ENCODE measurements at places on chromosomes 3 and 15. TPM values are rescaled to one million over a fixed set of nuclear protein-coding genes. Genes with fewer than 3 reads are reported as not detected.
A peak's percentile ranks its signal among the peaks of the same experiment; 100 is the strongest.

GRCh38 chr3:162200836-162201235, 704.2 kb downstream of the OTOL1 start:
- no peaks in the 10 kb centered on the region for H3K27me3 ChIP-seq
- H3K4me1 ChIP-seq: no peaks in the 10 kb centered on the region
- no peak overlapping the region for H3K27ac ChIP-seq
- no peak overlapping the region for H3K4me3 ChIP-seq
- no peak for DNase-seq

Gene GPR62
- total RNA-seq: not detected

Gene PEX5L
- 0.12 TPM for total RNA-seq

- H3K4me1 ChIP-seq: peaks cover 10% of the 10 kb centered on the region
- H3K27ac ChIP-seq: no peak overlapping the region
- no peak for DNase-seq
Measured at GRCh38 chr15:52495125-52495524, 33.6 kb downstream of the MYO5A start.

Gene SLC6A6
- 53.9 TPM for total RNA-seq

Gene FMN1
- total RNA-seq: not detected

Gene FOXL2
- not detected for total RNA-seq

DNA sequence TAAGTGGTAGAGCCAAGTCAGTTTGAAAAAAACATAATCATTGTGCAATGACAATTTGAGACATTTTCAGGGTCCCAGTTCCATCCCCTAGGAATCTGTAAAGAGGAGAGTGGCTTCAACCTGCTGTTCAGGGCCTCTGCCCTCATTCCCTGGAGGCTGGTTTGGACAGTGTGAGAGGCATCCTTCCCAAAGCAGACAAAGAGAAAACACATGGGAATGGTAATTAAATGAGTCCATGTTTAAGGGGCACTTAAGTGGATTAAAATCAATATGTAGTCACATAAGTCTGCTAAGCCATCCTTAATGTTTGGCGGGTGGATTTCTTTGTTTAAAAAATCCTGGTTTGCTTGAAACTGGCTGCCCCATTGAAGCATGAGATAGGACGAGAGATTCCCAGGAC, 146.3 kb upstream of the CTDSPL start:
- H3K4me3 ChIP-seq: no peak overlapping the region
- H3K4me1 ChIP-seq: peaks cover under 1% of the 10 kb centered on the region
- peaks cover 3% of the 10 kb centered on the region for H3K27me3 ChIP-seq
- no peaks in the 10 kb centered on the region for H3K36me3 ChIP-seq

DNA sequence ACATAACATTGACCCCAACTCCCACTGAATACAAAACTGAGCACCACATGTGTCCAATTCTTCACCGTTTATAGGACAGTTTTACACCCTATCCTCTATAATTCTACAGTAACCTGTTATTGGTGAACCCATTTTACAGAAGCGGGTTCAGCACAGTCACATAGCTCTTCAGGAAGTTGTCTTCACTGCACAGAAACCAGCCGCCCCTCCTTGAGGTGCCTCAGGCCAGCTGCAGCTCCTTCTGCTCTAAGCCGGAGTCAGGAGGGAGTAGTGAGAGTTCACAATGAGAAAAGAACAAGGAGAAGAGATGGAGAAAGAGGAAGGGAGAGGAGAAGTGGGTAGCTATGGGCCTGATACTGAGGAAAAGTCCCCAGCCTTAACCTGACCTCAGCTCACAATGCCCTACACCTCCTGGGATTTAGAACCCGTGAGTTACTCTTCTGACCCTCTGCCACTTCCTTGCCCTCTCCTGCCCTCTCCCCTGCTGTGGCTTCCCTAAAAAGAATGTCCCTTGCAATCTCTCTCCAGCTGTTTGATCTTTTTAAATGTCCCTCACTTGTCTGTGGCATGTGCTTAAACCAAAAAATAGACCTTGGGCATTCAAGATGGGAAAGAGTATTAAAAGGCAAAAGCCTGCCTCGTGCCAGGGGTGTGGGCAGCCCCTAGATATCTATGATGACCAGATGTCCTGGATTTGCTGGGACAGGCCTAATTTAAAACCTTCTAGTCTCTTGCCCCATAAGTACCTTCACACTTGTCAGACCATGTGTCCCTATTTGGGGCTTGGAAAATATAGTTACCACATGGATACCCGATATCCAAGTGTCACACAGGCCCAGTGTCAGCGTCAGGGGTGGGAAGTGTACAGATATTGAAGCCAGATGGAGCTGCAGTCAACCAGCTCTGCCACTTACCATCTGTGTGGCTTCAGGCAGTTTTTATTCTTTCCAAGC, 71.3 kb upstream of the HES1 start:
- H3K27me3 ChIP-seq: peaks cover 39% of the 10 kb centered on the region
- DNase-seq: no peak
- no peaks in the 10 kb centered on the region for H3K36me3 ChIP-seq
- H3K27ac ChIP-seq: no peak overlapping the region

DNA sequence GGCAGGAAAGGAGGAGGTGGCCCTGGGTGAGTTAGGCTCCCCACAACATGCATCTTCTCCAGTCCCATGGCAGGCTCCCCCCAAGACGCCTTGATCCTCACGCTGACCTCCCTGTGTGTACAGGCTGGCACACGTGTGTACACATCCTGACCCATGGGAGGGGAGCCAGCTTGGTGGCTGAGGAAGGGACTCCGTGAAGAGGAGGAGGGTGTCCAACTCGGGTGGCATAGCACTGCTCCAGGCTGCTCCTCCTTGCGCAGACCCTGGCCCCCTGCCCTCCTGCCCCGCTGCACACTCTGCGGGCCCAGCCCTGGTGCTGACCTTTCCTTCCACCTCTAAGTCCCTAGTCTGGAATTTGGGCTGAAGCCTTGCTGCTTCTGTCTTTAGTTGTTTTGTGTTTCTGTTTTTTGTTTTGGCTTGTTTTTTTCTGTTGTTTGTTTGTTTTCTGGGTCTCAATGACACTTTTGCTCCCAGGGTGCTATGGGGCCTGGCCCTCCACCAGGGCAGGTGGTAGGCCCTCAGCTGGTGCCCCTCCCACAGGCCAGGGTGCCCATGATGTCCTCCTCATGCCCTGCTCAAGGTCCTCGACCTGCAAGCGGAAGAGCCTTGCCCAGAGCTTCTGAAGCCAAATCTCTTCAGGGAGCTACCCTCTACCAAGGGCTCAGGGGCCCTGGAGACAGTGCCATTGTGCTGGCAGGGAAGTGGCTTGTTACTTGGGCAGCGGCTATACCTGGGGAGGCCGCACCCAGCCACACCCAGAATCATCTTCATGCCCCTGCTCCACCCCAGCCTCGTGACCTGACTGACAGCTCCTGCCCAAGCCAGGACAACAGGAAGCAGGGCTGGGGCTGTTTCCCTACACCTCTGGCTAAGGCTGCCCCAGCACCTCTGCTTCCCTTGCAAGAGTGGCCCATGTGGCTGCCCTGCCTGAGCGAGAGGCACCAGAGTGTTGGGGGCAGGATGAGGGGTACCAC, 5.1 kb downstream of the EPHB3 start:
- H3K4me1 ChIP-seq: peaks cover 2% of the 10 kb centered on the region
- H3K27me3 ChIP-seq: peaks cover 56% of the 10 kb centered on the region
- no peaks in the 10 kb centered on the region for H3K36me3 ChIP-seq

DNA sequence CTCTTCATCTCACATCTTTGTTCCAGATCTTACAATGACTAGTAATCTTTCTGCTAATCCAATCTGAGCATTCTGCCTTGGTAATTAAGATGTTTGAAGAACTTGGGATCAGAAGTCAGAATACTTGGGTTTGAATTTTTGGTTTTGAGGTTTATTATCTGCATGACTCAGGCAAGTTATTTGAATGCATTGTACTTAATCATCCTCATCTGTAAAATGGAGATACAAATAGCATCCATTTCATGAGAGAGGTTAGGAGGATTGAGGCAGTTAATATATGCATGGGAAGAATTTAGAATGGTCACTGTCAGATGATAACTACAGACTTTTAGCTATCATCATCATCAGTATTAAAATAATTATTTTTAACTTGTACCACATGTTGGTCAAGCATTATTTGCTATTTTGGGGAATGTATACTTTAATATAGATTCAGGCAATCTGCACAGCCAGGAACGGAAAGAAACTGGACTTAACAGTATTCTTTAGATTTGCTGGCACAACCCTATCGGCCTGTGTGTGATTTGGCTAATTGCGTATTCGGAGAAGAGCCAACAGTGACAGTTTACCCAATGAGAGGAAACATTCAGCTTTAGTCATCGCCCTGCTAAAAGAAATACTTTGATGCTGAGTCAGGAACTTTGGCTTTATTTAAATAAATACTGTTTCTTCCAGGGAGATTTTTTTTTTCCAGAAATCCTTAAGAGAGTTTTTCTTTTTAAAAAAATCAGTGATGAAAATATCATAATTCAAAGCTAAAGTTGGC, 600.0 kb downstream of the ROBO1 start:
- H3K27ac ChIP-seq: no peak overlapping the region
- no peaks in the 10 kb centered on the region for H3K4me1 ChIP-seq
- no peak overlapping the region for H3K4me3 ChIP-seq

DNA sequence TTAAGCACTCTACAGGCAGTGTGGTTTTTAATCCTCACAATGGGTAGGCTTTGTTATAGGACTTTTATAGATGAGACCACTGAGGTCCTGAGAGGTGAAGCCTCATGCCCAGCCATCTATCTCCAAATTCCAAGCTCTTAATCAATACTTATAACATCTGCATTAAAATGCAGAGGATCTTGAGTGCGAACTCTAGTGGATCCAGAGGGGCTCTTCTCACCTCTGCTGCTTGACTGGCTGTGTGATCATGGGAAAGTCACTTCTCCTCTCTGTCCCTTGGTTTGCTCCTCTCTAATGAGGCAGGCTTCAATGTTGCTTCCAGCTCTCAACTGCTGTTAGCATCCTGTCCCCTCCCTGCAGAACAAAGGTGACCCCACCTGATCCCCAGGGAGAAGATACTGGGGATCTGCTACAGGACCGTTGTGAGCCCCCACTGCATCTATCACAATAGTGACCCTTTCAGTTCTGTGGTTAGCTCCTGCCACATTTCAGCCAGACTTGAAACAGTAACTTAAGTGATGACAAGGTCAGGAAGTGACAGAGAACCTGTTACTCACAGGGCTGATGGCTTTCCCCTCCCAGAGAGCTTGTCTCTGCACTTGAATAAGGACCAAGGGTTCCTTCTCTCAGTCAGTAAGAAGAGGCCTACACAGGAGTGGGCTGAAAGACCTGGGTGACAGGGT, 1.3 kb downstream of the SLC27A2 start:
- H3K36me3 ChIP-seq: peaks cover 35% of the 10 kb centered on the region
- H3K4me1 ChIP-seq: peaks cover 57% of the 10 kb centered on the region
- peak overlapping the region; percentile 98 for H3K4me3 ChIP-seq
- H3K27me3 ChIP-seq: no peaks in the 10 kb centered on the region
- peak; percentile 81 for DNase-seq

GRCh38 chr3:121834157-121834670, 646 bp downstream of the IQCB1 start:
- H3K4me3 ChIP-seq: peak overlapping the region; percentile 90
- no peaks in the 10 kb centered on the region for H3K27me3 ChIP-seq
- H3K4me1 ChIP-seq: peaks cover 44% of the 10 kb centered on the region
- peak; percentile 69 for DNase-seq

Data from activated CD4-positive, alpha-beta T cell treated with anti-CD3 and anti-CD28 coated beads, Interleukin-2, amount 10 ng/mL, durations not matched to agents 24 days and 14 days (primary cell).